Left cardiac atrium (tissue), 4 donors: ENCODE measurements at places on chromosomes 12 and 14.
A peak's percentile ranks its signal among the peaks of the same experiment; 100 is the strongest.

- DNase-seq: no peak
These were observed 249.4 kb downstream of the PDZRN4 start for GRCh38 chr12:41437563-41437962.

DNA sequence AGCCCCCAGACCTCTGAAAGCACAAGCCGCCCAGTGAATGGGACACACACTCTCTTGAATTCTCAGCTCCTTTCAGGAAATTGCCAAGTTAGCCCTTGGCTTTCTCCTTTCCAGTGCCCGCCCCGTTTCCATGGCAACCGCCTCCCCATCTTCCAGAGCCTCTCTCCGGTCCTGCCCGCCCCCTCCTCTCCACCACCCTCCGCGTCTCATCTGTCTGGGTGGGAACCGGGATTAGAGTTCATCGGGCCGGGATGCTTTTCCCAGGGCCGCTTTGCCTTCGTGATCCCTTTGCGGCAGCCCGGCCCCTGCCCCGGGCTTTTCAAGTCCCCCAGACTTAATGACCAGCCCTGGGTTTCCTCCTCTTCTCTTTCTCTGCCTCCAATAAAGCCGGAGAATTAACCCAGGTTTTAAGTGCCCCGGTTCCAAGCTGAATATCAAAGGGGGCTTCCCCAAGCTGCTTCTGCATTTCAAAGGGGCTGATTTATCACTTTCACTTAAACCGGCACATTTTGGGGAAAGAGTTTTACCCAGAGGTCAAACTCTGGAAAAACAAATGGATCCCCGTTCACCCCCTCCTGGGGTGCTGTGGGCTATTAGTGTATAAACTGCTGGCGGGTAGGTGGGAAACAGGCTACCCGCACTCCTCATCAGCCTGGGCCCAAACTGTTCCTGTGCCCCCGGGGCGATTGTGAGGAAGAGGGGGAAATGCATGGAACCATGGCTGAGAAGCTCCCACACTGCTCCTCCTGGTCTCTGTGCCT lies 101.7 kb downstream of the ZFP36L1 start:
- DNase-seq: no peak

DNA sequence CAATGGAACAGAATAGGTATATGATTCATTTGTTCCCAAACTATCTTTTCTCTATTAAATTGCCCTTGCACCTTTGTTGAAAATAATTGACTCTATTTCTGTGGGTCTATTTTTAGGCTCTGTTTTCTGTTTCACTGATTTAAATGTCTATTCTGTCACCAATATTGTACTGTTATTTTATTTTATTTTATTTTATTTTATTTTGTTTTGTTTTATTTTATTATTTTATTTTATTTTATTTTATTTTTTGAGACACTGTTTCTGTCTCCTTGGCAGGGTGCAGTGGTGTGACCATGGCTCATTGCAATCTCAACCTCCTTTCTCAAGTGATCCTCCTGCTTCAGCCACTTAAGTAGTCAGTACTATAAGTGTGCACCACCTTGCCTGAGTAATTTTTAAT lies 34.9 kb downstream of the OR4N2 start:
- no peak for DNase-seq

DNA sequence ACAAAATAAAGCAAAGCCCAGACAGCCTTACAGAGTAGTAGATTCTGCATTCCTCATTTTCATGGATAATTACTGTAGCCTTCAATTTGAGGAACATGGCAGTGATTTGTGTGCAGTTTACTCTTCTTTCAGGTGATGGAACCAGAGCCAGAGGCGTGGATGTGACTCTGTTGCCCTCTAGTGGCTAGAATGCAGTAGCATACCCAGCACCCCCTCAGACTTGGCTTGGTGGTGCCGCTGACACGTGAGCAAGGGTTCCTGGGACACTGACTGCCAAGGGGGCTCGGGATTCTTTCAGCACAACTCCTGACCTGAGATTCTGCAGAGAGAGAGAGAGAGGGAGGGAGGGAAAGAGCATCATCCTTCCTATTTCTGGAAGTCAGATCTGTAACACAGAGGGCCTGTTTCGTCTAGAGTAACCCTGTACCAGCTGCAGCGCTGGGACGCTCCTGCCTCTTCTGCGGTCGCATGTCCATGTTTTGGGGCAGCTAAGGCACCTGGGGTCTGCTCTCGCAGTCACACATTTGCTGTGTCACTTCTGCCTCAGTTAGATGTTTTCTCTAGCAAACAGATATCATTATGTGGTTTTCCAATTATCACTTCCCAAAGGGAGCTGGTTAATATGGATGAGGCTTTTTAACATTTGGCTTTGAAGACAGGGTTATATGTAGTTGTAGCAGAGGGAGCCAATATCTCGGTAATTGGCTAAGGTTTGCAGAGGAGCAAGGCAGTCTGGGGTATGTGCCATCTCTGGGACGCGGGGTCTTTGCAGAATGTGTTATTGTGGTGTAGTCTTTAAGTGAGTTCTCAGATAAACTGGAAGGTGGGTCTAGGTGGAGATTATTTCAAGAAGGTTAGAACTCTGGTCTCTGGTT lies 428.1 kb downstream of the NRXN3 start:
- peak; percentile 44 for DNase-seq

- no peak for DNase-seq
These were observed 345.4 kb downstream of the MED13L start for GRCh38 chr12:115932066-115932465.

DNA sequence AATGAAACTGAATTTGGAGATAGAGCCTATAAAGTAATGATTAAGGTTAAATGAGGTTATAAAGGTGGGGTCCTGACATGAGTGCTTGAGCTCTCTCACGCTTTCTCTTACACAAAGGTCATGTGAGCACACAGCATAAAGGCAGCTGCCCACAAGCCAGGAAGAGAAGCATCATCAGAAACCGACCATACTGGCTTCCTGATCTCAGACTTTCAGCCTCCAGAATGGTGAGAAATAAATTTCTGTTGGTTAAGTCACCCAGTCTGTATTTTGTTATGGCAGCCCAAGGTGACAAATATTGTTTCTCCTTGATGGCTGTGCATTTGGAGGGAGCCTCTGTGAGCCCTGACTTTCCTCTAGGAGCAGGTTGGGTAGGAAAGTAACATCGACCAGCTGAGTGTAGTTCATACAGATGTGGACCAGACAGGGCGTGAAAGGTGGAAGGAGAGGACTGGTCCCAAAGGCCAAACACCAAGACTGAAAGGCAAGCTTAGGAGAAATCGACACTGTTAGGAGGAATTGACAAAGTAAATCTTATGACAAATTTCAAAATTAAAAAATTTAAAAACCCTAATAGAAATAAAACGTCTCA lies 97.6 kb upstream of the SLC38A2 start:
- no peak for DNase-seq

DNA sequence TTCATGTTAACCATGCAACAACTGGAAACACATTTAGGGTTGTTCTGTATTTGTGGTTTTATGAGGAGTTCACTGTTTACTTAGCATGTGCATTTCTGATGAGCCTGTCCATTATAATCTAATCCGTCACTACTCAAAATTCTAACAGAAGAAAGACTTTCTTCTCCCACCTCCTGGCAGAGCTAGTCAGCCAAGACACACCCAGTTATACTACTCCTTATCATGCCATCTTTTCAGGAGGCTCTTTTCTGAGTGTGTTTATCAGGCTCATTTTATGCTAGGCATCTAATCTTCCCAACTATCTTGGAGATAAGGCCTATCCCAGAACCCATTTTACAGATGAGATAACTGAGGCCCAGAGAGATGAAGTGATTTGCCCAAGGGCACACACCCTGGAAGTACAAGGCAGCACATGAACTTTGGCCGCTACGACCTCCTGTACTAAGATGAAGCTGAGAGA lies 10.4 kb upstream of the MED13L start:
- DNase-seq: no peak

DNA sequence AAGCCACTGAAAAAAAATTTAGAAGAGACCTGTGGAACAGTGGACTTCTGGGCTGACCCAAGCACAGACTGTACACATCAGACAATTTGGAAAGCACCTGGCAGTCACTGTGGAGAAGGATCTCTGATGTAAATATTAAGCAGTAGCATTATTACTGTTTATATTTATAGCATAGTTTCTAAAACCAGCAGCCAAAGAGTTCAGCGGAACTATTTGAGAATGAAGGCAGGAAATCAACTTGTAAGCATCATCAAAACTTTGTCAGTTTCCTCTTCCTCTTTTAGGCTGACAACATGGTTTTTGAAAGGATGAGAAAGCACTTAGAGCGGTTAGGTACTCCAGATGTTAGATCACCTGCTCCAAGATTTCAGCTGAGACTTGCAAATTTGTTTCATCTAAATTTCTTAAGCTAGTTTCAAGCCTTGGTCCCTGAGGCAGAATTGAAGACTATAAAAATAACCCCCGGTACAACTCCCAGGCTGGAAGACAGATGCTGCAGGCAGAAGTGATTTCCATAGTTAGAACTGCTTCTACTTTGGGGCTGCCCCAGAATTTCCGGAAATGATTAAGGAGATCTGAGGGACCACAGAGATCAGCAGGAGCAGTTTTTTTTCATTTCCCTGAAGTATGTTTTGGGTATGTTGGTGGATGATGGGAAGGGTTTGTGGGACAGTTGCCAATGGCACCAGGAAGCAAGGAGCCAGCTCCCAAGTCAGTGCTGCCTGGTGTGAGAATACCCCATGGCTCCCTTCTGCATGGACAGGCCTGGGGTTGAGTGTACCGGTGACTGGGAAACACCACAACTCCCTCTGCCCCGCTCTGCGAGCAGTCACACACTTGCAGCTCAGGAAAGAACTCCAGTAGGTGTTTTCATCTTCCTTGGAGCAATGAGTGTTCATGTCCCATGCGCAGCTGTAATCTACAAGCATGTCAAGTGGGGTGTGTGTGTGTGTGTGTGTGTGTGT lies 354.5 kb downstream of the NUAK1 start:
- no peak for DNase-seq

DNA sequence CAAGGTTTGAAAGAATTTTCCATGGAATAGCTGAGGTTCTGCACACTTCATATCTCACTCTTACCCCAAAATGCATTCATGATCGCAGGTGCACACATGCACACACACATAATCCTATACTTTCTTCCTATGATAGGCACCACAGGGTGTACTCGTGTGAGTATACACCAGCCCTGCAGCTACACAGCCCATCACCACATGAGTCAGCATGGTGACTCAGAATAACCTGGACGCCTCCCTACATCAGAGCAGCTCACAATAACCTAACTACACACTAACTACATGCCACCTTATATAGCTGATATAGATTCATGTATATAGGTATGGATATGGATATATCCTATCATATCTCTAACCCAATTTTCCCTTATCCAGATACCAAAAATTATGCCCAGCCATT lies 850.2 kb upstream of the TMEM132C start:
- DNase-seq: no peak

DNA sequence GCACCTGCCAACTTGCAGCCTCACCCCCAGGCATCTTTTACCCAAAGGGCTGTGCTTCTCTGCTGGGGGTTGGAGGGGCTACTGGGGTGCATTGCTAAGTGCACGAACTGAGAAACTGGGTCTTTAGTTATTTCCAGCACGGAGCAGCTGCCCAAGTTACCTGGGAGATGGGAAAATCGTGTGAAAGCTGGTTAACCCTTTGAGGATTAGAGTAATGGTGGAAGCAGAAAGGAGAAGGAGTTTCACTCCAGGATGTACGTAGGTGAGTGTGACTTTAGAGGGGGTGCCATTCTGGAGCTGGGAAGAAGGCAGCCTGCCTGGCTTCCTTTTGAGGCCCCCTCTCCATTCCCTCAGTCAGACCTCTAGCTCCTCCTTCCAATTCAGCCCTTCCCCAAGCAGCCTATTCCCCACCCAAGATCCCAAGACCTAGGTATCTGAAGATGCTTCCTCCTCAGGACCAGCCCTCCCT lies 1.0 kb upstream of the ADCY6 start:
- no peak for DNase-seq
